ENCODE measurements at places on chromosomes 4 and X. TPM values are rescaled to one million over a fixed set of nuclear protein-coding genes. Genes with fewer than 3 reads are reported as not detected.

Gene BMPR1B
- total RNA-seq = 0.03 TPM

GRCh38 chrX:106707771-106708454, 18.6 kb upstream of the RNF128 start:
- DNase-seq = peak; percentile 54

Gene TRPC5OS
- not detected for total RNA-seq

Gene SPOCK3
- not detected for total RNA-seq

DNA sequence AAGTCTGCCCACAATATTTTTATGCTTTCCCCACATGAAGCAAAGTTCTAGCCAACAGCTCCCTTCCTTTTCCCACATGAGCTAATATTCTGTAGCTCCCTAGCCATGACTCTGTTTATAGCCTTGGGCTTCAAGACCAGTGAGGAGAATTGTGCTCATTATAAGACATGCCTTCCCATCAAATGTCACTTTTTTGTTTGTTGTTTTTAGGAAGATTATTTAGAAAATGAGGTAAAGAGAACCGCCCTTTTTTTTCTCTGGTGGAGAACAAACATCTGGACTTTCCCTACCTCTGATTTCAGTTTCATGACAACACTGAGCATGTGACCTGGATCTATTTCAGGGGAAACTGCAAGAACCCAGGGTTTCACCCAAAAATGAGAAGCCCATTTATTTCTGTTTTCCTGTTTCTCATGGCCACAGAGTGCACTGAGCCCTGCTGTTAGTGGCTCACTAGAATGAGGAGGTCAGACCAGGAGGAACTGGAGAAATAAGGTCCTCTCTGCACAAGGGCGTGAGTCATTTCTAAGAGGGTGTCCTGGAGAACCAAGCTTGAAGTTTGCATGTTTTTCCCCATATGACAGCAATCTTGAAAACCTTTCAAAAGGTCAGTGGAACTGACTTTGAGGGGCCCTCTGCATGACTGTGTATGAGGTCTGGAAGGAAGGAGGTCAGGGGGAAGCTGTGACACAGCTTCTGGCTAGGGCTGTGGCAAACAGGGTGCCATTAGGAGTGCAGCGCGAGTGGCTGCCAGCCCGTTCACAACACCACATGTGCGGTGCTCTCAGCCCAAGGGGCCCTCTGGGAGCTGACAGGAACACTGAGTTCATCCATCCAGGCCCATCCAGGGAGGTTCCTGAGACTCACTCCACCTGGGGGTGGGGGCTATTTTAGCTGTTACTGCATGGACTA, 55.2 kb downstream of the CHST7 start:
- DNase-seq = no peak

- no peak for DNase-seq
Measured at GRCh38 chr4:164847967-164848649, 28.9 kb upstream of the APELA start.

Gene CDKL2
- not detected for total RNA-seq

- no peak for DNase-seq
Measured at GRCh38 chr4:181908168-181908567, 335.0 kb upstream of the TENM3 start.

Gene IL2RG
- 0.08 TPM for total RNA-seq

DNA sequence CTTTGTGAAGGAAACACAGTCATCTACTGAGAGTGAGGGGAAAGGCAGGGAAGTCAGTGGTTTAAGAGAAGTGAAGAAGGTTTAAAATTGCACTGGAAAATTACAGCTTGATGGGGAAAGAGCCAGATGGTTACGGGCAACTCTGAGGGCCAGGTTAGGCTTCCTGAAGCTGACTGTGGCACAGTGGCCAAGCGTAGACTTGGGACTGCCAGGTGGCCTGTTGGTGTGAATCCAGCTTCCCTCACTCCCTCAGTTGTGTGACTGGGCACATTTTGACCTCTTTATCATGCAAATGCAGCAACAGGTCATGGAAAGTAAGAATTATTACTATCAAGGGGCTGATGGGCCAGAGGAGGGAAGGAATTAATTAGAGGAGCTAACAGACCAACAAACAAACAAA, 390.1 kb downstream of the UNC5C start:
- no peak for DNase-seq

Gene STPG2
- total RNA-seq = not detected

DNA sequence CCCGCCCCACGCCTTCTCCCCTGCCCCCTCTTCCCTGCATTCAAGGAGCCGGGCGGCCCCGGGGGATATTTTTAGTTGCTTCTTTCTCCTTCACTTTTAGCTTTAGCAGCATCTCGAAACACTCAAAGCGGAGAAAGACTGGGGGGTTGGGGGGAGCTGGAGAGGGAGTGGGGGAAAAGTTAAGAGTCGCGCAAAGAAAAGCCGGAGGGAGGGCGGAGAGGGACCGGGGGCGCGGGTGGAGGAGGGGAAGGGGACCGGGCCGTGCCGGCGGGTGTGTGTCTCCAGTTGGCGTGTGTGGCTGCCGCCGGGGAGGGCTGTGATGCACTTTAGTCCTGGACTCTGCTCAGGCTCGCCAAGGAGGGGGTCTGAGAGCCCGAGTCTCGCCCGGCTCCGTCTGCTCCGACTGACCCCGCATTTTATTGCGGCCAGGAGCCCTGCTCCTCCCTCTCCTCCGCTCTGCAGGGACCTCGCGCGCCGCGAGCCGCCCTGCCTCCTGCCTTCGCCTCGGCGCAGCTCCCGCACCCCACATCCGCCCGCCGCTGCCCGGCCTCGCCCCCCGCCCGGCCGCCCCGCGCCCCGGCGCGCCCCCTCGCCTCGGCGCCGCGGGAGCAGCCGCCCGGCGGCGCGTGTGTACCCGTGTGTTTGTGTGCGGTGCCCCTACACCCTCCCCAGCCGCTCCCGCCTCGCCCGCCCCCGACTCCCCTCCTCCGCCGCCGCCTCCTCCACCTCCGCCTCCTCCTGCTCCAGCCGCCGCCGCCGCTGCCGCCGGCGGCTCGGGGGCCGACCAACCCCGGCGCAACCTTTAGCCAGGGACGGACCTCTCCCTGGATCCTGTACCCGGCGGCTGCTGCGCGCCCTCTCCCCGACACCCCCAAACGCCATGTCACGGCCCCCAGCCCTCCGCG, 1.4 kb downstream of the ZNF827 start:
- DNase-seq = peak; percentile 69

- no peak for DNase-seq
Measured at GRCh38 chr4:83025563-83025962, 9.4 kb upstream of the COPS4 start.

Gene CT47B1
- not detected for total RNA-seq

DNA sequence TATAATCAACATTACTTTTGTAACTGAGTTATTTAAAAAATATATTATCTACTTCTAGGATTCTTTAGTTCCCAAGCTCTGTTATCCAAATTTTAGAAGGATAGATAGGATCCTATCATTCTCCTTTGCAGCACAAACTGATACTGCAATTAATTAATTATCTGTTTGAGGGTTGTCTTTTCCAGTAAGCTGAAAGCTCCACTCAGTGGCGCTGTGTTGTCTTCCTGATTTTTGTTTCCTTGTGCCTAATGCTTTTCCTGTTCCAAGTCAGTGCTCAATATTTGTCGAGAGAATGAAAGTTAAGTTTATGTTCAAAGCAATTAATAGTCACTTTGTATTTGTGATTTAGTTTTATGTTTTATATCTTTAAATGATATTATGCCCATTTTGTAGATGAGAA, 107.4 kb upstream of the ANK2 start:
- no peak for DNase-seq

Gene BEX5
- total RNA-seq = not detected

DNA sequence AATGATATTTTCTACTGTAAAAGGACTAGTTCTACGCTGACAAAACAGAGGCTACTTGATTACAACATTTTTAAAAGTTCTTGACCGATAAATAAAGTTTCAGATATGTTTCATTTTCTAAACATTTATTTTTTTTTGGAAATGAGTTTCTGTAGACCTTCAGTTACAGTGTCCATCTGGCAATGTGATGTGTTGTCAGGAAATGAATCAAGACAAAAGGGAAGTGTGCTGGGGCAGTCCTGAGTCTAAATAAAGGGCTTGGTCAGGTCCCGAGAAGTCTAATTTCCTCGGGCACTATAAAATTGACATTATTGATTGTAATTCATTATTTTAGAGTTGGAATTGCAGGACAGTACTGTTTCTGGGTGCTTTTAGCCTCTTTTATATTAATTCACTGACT, 57.0 kb upstream of the FTHL17 start:
- DNase-seq = no peak

- peak; percentile 45 for DNase-seq
Measured at GRCh38 chrX:114344756-114345349, 239.0 kb upstream of the HTR2C start.

DNA sequence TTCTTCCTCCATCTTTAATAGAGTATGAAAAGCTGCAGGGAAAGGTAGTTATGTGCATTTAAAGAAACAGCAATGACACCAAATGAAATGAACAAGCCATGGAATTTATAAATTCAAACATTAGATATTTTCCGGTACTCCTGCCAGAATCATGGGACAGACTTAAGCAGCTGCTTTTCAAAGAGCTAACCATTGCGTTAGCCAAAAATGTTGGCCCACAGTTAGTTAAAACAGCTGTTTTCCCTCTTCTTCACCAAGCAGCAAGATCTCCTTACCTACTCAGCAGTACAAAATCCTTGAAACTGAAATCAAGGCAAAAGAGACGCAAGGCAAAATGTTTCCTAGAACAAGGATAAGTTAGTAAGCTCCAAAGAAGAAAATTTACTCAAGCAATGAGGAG, 64.0 kb downstream of the MANBA start:
- no peak for DNase-seq

Gene FHIP1A
- 2.2 TPM for total RNA-seq

Gene CA5B
- total RNA-seq = 0.71 TPM

GRCh38 chr4:97866821-97867556, 276.3 kb downstream of the STPG2 start:
- DNase-seq = no peak

DNA sequence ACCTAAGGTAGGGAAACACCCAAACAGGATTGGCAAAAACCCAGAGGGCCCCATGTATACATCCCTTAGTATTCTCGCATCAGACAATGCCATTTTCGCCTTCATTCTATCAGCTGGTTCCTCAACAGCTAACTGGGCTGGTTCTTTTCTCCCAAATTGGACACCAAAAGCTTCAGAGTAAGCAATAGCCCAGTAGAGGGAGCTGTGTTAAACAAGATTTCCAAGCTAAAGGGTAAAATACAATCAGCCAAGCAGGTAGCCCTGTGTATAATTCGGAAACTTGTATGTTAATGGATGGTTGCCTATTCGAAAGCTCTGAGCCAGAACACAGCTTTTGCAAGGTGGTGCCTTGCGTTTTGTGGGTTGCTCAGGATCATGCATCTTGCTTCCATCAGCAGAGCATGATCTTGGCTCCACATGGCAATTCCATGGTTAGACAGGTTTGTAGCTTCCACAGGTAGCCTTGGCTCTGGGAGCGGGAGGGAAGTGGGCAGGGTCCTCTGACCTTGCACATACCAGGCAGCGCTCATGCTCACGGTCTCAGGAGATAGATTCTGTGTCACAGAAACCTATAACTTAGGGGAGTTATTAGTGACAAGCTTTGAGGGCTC, 115.2 kb upstream of the LNX1 start:
- peak; percentile 60 for DNase-seq

DNA sequence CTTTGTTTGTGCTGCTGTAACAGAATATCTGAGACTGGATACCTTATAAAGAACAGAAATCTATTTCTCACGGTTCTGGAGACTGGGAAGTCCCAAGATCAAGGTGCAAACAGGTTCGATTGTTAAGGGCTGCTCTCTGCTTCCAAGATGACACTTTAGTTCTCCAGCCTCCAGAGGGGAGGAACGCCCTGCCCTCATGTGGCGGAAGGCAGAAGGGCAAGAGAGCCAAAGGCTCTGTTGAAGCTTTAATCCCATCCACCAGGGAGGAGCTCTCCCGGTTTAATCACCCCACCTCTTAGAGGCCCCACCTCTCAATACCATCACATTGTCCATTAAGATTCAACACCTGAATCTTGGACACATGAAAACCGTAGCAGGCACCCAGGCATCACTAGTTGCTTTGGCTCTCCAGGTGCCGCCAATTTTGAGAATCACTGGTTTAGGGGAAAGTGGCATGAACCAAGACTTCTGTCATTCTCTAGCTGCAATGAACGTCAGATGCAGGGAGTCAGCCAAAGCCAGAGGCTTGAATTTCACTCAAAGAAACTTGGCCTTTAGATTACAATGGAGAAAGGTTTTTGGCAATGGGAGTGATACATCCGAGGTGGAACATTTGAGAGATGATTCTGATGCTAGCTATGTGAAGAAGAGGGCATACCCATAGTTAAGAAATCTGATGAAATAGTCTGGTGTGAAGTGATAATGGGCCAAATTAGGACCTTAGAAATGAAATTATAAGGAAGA, 15.7 kb downstream of the FHL1 start:
- peak; percentile 66 for DNase-seq

Gene FUNDC1
- 8.4 TPM for total RNA-seq

Gene XAGE2
- total RNA-seq = not detected

Gene EGF
- 1.0 TPM for total RNA-seq

GRCh38 chrX:78109458-78109857, 5.4 kb downstream of the PGK1 start:
- DNase-seq = no peak

Gene IRAK1
- total RNA-seq = 557 TPM

DNA sequence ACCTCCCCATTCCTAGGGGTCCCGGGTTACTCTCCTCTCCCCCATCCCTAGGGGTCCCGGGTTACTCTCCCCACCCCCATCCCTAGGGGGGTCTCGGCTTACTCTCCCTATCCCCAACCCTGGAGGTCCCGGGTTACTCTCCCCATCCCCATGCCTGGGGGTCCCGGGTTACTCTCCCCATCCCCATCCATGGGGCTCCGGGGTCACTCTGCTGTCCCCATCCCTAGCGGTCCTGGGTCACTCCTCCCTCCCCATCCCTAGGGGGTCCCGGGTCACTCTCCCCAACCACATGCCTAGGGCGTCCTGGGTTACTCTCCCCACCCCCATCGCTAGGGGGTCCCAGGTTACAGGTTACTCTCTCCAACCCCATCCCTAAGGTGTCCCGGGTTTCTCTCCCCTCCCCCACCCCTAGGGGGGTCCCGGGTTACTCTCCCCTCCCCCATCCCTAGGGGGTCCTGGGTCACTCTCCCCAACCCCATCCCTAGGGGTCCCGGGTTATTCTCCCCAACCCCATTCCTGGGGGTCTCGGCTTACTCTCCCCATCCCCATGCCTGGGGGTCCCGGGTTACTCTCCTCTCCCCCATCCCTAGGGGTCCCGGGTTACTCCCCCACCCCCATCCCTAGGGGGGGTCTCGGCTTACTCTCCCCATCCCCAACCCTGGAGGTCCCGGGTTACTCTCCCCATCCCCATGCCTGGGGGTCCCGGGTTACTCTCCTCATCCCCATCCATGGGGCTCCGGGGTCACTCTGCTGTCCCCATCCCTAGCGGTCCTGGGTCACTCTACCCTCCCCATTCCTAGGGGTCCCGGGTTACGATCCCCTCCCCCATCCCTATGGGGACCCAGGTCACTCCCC, 821 bp downstream of the ASMTL start:
- DNase-seq = no peak

Gene BEX4
- total RNA-seq = not detected

DNA sequence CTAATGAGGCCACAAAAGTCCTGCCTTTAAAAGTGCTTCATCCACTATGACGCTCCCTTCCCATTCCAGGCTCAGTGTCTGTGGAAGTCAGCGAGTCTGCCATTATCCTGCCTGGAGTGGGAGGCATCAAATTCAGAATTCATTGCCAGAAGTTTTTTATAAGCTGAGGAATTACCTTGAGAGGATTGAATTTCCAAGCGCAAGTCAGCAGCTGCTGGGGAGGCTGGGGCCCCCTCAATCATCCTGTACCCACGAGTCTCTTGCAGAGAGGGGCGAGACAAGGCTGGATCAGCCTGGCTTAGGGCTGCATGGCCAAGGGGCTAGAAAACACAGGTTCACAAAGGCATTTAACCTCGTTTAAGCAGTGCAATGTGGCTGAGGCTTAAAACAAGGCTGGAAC, 170.5 kb upstream of the NOCT start:
- DNase-seq = no peak

- no peak for DNase-seq
Measured at GRCh38 chr4:12770351-12770750, 713.8 kb downstream of the RAB28 start.

Data from HT-29 (cell line).